K562 (cell line): ENCODE measurements at places on chromosomes 6 and 20.

GRCh38 chr6:148223424-148223842, 119.2 kb upstream of the SASH1 start:
- DNase-seq, result no peak

- no peak for DNase-seq
These were observed 801.0 kb upstream of the CITED2 start for GRCh38 chr6:140175486-140175885.

GRCh38 chr6:158431036-158431435, 118.8 kb downstream of the TULP4 start:
- DNase-seq, result no peak

- DNase-seq, result no peak
These were observed 42.3 kb downstream of the STK38 start for GRCh38 chr6:36504982-36505381.

- peak; percentile 39 for DNase-seq
These were observed 3.5 kb upstream of the MAPK13 start for GRCh38 chr6:36126553-36127458.

- peak; percentile 58 for DNase-seq
These were observed 68.3 kb downstream of the CNBD2 start for GRCh38 chr20:36036688-36037087.

GRCh38 chr6:161300823-161301222, 27.0 kb upstream of the AGPAT4 start:
- no peak for DNase-seq

- no peak for DNase-seq
These were observed 19.4 kb upstream of the VNN1 start for GRCh38 chr6:132733283-132733682.

DNA sequence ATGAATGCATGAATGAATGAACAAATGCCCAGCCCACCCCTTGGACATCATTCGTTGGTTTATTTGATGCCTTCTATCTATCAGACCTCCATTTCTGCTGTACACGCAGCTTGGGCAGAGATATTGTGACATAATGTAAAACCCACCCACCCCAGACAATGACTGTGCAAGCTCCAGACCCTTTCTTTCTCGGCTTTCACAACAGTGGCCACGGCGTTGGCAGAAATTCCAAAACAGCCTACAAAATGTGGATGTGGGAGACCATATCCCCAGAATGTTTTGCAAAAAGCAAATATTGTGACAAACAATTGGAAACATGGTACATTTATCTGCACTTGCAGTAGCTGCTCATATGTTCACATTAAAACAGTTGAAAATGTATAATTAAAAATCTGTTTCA, 162.0 kb upstream of the MAFB start:
- no peak for DNase-seq

DNA sequence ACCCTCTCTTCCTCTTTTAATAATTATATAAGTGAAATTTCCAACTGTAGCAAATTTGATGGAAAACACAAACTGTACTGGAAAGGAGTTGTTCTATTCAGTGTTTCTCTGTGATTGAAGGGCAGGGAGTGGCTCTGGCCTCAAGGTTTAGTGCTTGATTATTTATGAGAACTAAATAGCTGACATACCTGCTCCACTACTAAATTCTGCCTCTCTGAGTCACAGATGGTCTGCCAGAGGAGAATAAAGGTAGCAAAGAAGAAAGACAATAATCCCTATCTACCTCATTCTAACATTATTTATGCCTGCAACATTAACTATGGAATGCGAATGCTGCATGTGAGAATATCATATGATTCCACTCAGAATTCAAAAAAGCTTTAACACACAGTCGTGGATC, 9.3 kb downstream of the BMP5 start:
- no peak for DNase-seq

- DNase-seq, result peak; percentile 33
These were observed 451.7 kb downstream of the QKI start for GRCh38 chr6:163866192-163866591.

DNA sequence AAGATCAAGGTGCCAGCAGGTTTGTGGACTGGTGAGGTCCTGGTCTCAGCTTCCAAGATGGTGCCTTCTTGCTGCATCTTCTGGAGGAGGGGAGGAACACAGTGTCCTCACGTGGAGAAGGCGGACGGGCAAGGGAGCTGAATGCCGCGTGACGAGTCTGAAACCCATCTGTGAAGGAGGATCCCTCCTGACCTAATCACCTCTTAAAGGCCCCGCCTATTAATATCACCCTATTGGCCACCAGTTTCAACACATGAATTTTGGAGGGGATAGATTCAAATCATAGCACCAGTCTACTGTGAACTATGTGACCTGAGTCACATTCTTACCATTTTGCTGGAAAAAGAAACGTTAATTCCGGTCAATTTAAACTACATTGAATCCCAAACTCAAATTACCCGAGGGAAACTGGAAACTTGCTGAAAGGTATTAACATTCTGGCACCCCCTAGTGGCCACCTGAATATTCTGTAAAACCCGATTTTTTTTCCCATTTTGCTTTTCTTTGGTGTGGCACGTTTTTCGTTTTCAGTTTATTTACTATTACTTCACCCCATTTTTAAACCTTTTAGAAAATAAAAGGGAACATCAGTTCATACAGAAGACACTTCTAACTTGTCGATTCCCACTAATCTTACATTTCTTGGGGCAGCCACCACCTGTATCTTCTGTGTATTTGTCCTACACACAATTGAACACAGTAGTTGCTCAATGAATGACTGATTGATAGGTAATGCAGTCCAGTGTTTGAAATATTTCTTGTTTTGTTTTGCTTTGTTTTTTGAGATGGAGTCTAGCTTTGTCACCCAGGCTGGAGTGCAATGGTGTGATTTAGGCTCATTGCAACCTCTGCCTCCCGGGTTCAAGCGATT, 17.9 kb upstream of the CCDC170 start:
- peak; percentile 65 for DNase-seq

DNA sequence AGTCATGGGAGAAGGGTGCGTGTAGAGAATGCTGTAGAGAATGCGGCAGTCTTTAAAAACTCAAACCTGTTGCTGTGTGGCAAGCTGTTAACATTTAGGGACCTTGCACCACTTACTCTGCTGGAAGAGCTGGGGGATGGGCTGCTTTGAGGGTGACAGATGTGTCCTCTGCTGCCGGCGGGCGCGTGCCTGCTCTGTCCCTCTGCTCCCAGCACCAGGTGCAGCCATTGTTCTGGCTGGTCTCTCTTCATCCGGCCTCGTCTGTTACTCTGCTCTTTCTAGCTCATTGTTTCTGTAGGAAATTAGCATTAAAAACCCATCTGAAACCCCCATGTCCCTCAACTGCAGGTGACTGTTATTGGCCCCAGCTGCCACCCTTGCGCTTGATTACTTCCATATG, 78.5 kb downstream of the CBFA2T2 start:
- no peak for DNase-seq

DNA sequence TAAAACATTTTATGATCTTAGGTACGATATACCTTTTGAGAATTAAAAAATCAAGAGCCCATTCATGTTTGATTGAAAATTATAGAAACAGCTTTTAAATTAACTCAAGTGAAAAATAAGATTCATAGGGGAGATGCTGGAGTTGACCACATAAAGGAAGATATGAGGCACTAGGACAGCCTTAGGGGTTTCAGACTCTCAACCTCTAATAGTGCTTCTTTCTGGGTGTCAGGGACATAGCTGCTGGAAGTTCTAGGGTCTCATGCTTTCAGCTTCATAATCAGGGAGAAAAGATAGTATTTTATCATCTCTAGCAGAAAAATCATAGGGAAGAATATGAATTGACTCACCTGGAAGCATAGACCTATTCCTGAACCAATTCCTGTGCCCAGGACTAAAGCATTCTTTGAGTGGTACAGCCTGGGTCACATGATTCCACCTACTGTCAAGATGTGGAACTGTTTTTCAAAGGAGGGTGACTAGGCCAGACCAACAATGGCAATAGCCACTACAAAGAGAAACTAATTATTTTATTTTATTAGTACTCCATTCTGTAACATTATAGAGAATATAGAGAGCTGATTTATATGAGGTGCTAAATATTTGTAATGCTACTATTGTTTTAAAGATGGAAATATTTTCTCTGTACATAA, 27.8 kb upstream of the CENPW start:
- DNase-seq, result peak; percentile 43

DNA sequence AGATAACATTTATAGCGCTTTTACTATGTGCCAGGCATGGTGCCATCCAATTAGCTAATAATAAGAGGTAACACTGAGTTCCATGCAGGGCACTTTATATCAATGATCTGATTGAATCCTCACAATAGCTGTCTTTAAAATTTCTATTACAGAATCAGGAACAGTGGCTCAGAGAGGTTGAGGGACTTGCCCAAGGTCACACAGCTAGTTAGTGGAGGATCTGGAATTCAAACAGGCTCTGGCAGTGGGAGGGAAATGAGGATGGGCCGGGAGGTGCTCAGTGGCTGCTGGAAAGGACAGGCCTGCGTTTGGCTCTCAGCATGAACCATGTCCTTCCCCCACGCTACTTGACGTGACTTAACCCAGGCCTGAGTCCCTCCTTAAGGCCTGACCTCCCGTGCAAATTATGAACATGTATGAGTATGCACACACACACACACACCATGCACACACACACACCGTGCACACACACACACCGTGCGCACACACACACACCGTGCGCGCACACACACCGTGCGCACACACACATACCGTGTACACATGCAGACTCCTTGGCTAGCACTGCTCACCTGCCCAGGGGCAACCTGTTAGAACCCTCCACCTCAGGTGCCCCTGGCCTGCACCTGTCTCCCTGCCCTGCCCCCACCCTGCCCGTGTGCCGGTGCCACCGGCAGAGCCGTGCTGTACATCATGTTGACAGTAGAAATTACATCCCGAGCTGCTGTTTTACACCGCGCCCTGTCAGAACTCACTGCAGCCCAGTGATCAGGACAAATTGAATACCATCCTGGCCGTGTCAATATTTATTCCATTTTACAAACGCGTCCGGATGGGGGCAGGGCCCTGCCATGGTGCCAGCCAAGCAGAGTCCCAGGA, 43.7 kb downstream of the CDH22 start:
- DNase-seq, result no peak

DNA sequence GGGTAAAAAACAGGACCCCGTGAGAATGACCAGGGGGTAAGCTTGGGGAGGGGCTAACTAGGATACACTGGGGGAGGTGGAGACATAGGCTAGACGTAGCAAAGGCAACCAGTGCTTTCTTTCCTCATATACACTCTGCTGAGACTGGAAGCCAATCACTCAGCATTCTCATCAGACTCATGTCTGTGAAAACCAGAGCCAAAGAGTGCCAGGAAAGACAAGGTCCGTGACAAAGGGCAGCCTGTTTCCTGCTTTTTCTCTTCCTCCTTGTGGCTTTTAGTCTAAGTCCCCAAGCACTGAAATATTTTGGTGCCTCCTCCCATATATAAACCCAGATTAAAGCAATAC, 97.9 kb upstream of the NEDD9 start:
- no peak for DNase-seq

GRCh38 chr20:62551407-62552323, 75.9 kb upstream of the GATA5 start:
- DNase-seq, result no peak

GRCh38 chr20:875115-875514, 41.0 kb downstream of the ANGPT4 start:
- no peak for DNase-seq

DNA sequence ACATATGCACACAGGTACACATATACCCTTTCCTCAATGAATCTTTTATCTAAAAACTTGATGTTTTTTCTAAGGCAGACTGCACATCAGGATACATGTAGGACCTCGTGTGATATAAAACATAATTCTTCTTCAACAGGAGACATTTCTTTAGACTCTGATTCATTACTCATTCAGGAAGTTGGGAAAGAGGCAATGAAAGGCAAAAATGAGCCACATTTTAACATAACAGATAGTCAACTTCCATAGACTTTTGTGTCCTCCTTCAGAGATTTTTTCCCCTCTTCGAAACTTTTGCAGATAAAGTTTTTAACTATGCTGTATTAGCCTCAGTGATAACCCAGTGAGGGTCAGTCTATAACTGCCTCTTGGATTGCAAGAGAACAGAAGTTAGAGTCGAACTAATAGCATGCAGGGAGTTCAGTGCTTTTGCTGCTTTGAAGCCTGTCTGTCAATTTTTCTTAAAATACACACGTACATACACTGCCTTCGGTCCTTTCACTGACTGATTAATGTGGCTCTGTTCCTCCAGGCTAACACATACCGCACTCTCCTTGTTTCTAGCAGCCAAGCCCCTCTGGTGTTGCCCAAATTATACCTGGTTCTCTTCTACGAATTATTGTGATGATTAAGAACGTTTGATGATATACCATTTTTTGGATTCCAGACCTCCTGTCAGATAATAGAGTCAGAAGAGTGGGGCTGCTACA, 562.5 kb upstream of the MAP3K7 start:
- DNase-seq, result no peak

DNA sequence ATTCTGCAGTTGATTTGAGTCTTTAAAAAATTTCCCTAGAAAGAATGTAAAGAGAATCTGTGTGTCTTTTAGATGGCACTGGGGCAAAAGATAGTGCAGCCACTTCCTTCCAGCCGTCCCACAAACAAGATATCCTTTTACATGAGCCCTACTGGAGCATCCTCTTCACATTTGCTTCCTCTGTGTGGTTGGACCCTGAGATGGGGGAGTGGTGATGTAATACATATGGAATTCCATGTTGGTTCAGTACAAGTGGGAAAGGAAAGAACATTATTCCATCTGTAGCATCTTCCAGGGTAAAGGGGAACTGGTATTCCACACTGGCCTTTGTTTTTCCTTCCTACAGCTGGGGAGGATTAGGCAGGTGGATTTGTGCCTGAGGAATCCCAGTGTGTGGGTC, 78.9 kb upstream of the ISM1 start:
- no peak for DNase-seq

- peak; percentile 30 for DNase-seq
These were observed 467 bp downstream of the TREML4 start for GRCh38 chr6:41228616-41229015.

- no peak for DNase-seq
These were observed 412.7 kb downstream of the MAFB start for GRCh38 chr20:40276301-40276700.

DNA sequence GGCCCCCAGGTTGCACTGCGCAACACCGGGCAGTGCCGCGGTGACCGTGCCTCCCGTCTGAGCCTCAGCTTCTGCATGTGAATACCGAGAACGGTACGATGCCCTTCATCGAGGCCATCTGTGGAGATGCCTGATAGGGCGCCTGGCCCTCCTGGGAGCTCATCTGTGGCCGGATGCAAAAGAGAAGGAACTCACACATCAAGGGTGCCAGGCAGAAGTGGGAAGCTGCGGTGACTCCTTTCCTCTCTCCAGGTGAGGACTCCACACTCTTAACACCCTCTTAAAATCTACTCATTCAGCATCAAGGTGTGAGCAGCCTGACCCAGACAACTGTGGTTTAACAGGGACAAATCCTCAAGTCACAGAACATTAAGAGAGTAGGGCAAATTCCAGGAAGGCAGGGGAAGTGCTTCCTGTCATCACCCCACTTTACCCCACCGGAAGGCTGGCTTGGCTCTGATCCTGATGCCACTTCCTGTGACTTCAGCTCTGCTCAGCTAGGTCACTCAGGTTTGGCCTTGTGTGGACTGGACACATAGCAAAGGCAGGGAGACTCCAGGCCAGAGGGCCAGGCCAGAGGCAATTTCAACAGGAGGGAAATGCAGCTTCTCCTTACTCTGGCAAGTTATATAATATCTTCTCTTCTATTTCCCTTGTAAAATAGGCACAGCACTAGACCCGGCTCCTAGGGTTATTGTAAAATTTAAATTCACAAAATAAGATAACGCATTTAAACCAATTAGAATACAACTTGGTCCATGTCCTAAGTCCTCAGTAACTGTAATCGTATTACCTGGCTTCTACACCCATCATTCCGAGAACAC, 69.4 kb downstream of the CPNE5 start:
- DNase-seq, result no peak
